D721Med (cell line): ENCODE measurements at places on chromosomes 7 and 10.

GRCh38 chr7:158160199-158160598, 427.4 kb downstream of the PTPRN2 start:
- no peak for DNase-seq

DNA sequence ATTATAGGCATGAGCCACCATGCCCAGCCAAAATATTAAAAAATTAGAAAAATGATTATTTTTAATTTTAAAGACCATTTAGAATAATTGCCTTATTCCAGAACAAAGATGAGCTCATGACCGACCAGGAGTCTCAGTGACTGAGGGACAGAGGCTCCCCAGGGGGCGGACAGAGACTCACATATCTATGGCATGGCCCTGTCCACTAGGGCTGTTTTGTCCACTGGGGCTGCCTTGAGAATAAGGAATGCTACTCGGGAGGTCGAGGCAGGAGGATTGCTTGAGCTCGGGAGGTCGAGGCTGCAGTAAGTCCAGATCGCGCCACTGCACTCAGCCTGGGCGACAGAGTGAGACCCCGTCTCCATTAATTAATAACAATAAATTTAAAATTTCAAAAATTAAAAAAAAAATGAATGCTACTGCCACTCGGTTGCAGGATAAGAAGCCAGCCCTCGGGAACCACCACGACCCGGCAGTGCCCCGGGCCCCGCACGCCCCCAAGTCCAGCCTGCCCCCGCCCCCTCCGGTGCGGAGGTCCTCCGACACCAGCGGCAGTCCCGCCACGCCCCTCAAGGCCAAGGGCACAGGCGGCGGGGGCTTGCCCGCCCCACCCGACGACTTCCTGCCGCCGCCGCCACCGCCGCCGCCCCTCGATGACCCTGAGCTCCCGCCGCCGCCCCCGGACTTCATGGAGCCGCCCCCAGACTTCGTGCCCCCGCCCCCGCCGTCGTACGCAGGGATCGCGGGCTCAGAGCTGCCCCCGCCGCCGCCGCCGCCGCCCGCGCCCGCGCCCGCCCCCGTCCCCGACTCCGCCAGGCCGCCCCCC, 128.6 kb downstream of the APBB1IP start:
- no peak for DNase-seq

GRCh38 chr7:41628901-41629300, 74.0 kb downstream of the INHBA start:
- DNase-seq = no peak

DNA sequence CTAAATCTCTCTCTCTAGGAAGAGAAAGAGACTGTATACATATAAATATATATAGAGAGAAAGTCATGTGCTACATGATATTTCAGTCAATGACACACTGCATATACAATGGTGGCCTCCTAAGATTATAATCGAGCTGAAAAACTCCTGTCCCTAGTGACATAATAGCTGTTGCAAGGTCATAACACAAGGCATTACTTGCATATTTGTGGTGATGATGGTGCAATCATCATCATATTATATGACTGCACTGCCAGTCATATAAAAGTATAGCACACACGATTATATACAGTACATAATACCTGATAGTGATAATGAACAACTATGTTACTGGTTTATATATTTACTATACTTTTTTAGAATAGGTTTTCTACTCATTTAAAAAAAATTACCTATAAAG, 316.7 kb downstream of the FGFR2 start:
- no peak for DNase-seq
